Lower leg skin (tissue), 4 donors: ENCODE measurements at places on chromosomes 11 and 22. TPM values are rescaled to one million over a fixed set of nuclear protein-coding genes. Genes with fewer than 3 reads are reported as not detected.

The OTOG gene
- total RNA-seq = not detected

The BCO2 gene
- 0.98 TPM for total RNA-seq

The MMP10 gene
- not detected for total RNA-seq

The TSPAN18 gene
- 0.97 TPM for total RNA-seq

The GRIK4 gene
- 0.67 TPM for total RNA-seq

The CCDC116 gene
- total RNA-seq = not detected
